ENCODE measurements at places on chromosomes 16 and 17.

DNA sequence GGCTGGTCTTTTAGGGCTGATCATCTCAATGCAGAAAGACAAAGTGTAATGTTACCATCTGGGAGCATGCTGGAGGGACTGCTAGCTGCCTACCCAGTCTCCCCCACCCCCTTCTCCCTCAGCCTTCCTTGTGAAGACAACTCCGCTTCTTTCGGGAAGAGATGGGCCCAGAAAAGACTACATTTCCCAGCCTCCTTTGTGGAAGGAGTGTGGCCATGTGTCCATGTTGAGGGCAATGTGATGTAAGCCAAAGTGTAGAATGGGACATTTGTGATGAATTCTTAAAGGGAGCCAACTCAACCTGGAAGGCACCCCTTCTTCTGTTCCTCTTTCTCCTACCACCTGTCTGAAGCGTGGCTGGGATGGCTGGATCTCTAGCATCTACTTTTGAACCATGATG, 16.3 kb downstream of the ABCC12 start:
- no peak for DNase-seq

DNA sequence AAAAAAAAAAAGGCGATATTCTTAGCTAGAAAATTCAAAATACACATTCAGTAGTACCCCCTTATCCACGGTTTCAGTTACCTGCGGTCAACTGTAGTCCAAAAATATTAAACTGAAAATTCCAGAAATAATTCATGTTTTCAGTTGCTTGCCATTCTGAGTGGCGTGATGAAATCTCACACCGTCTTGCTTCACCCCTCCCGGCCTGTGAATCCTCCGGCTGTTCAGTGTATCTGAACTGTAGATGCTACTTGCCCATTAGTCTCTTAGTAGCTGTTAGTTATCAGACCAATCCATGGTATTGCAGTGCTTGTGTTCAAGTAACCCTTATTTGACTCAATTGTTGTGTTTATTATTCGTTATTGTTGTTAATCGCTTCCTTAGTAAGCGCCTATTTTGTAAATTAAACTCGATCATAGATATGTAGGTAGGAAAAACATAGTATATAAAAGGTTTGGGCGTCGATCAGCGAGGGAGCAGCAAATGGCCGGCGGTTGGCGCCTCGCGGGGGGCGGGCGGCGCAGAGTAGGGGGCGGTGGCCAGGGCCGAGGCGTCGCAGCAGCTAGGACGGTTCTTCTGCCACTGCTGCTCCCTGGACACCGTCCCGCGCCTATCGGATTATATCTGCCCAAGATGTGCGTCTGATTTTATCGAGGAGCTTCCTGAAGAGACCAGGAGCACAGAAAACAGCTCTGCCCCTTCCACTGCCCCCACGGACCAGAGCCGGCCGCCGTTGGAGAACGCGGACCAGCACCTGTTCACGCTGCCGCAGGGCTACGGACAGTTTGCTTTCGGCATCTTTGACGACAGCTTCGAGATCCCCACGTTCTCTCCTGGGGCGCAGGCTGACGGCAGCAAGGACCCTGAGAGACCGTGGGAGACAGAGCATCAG, 39.8 kb upstream of the AKAP1 start:
- DNase-seq = no peak

- DNase-seq = no peak
These were observed 31.7 kb upstream of the ZC3H18 start for GRCh38 chr16:88538366-88539060.

- no peak for DNase-seq
These were observed 716 bp downstream of the TMEM94 start for GRCh38 chr17:75457047-75457654.

DNA sequence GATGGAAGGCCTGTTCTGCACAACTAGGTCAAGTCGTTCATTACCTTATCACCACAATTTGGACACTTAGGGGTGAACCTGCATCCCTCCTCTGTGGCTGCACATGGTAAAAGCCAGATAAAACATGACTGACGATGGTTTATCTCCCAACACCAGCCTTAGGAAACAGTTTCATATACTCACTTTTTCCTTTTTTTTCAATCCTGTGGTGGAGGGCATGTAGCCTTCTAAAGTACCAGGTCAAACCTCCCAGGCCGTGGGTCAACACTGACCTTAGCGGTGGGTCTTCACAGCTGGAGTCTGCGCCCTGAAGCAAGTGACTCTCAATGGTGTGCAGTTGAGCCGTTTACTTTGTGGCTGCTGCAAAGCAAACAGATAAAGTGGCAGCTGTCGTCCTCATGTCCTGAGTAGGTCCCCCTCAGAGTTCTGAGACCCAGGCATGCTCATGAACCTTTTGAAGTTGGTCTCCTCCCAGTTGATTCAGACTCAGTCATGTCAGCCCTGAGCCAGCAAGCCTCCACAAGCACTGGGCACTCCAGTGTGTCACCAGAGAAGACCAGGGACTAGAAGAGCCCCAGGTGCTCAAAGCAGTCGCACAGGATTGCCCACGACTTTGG, 5.9 kb downstream of the FAHD1 start:
- DNase-seq = no peak

DNA sequence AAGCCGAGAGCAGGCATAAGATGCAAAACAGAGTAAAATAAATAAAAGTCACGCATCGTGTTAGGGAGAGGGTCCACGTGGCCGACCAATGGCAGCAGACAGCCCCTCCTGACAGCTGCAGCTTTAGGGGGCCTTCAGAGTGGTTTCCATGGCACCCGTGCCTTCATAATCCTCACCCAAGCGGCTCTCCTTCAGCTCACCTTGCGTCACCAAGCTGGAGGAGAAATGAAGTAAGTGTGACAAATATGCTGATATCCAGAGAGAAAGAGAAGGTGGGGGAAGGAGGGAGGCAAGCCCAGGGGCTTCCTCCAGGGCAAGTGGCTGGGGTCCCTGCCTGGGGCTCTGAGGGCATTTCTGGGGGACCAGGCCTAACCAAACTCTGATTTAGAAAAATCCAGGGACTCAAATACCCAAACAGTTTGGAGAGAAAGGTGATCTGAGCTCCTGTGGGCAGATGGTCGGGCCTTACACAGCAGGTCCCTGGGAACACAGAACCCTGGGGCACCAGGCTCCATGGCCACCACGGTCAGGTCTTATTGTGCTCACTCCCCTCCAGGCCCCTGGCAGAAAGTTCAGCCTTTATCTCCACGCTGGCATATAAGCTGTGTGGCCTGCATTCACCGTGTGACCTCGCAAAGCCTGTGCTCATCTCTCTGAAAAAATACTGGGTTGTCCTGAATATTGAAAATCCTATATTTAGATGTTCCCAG, 80.7 kb upstream of the TNRC6C start:
- DNase-seq = no peak

GRCh38 chr16:88669980-88670379, 7.1 kb upstream of the MVD start:
- DNase-seq = no peak
